ENCODE measurements at places on chromosomes 2 and 18.
A peak's percentile ranks its signal among the peaks of the same experiment; 100 is the strongest.

DNA sequence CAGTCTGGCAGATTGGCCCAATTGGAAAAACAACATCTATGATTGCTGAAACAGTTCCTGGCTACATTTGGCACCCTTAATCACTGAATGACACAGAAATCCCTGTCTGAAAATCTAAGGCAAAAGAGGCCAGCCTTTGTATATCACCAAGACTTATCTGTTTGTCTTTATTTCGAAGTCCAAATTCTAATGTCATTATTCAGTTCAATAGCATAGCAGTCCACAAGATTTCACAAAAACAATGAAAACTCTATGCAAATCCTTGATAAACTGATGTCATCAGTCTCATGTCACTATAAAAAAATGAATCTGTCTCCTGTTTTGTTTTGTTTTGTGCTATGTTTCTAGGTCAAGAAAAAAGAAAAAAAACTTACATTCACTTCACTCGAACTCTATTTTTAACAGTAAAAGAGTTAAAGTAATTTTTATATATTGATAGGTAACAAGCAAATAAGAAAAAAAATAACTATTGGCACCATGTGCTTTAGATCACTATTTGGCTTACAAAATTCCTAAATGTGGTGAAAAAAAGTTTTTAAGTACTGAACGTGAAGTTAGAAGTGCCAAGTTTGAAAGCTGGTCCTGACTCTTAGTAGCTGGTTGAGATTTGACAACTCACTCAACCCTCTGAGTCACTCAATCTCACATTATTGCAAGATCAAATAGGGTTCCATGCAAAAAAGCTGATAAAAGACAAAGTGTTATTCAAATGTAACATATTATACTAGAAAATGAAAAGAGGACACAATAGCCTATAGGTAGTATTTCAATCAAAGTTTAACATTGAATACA lies 359.3 kb downstream of the IRS1 start:
- no peak for DNase-seq

DNA sequence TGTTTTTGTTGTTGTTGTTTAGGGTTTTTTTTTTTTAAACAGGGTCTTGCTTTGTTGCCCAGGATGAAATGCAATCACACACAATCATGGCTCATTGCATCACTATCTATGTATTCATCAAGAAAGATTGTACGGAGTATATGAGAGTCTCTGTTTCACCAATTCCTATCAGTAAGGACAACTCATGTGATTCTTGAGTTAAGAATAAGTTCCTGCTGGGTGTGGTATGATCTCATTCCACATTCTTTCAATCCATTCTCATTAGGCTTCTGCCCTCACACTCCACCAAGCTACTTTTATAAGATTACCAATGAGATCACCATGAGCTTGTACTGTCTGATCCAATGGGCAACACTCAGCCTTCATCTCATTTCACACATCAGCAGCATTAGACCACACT lies 9.1 kb upstream of the AP1S3 start:
- no peak for DNase-seq

DNA sequence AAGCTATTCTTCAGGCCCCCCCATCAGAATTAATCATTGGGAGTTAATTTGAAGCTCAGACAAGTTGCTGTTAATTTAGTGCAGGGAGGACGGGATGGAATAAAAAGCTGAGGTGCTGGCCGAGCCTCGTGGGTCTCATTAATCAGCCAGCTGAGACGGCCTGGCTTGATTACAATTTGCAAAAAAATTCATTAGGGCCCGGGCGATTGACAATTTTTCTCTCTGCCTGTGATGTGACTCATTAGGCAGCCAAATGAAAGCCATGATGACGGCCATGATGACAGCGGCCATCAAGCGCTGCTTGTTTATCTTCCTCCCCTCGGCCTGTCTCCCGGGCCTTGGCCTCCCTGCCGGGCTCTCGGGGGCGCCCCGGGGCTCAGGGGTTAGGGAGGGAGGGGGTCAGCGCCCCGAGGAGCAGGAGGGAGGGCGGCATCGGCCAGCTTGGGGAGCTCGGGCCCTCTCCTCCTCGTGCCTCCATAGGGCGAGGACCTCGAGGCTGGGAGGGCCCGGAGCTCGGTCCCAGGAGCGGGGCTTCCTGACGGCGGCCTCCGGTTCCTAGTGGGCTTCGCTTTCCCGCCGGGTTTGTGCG lies 5.2 kb downstream of the GBX2 start:
- no peak for DNase-seq

GRCh38 chr18:74766251-74766650 lies 168.6 kb downstream of the ZNF407 start:
- no peak for DNase-seq

- no peak for DNase-seq
These were observed 156.7 kb downstream of the CDCA7 start for GRCh38 chr2:173511357-173511756.

GRCh38 chr2:67524777-67525176 lies 127.6 kb downstream of the ETAA1 start:
- no peak for DNase-seq

- DNase-seq: no peak
These were observed 1.7 kb downstream of the EPHA4 start for GRCh38 chr2:221570321-221570935.

GRCh38 chr2:158616480-158617000 lies 159.8 kb downstream of the PKP4 start:
- DNase-seq: no peak

DNA sequence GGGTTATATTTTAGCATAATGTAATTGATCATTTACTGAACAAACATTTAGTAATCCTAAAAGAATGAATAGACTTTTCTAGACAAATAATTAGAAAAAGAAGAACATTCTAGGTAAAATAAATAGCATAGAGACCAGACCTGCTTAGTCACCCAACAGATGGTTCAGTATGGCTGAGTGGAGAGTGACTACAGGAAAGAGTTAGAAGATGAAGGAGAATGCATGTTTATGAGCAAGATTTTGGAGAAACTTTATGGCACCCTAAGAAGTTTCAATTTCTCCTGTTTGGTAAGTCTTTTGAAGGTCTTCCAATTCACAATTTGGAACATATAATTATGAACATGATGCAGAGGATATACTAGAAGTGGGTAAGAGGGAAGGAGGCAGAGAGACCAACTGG lies 32.9 kb downstream of the FAP start:
- peak; percentile 44 for DNase-seq

- DNase-seq: no peak
These were observed 36.2 kb downstream of the EPG5 start for GRCh38 chr18:45930963-45931362.

- no peak for DNase-seq
These were observed 729 bp upstream of the SELENOI start for GRCh38 chr2:26345283-26345544.

DNA sequence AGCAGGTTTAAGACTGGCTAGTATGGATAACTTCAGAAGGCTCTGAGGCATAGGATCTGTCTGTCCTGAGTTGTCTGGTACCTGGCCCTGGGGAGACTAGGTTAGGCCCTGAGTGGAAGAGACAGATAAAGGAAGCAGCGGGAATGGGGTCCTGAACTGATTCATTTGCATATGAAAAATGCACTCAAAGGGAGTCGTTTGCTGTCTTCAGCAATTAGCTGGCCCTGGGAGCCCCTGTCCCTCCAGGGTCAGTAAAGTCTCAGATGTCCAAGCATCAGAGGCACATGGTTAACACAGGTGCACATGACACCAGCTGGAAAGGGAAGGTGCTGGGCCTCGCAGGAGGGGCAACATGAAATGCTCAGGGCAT lies 172.4 kb downstream of the ACOXL start:
- no peak for DNase-seq

DNA sequence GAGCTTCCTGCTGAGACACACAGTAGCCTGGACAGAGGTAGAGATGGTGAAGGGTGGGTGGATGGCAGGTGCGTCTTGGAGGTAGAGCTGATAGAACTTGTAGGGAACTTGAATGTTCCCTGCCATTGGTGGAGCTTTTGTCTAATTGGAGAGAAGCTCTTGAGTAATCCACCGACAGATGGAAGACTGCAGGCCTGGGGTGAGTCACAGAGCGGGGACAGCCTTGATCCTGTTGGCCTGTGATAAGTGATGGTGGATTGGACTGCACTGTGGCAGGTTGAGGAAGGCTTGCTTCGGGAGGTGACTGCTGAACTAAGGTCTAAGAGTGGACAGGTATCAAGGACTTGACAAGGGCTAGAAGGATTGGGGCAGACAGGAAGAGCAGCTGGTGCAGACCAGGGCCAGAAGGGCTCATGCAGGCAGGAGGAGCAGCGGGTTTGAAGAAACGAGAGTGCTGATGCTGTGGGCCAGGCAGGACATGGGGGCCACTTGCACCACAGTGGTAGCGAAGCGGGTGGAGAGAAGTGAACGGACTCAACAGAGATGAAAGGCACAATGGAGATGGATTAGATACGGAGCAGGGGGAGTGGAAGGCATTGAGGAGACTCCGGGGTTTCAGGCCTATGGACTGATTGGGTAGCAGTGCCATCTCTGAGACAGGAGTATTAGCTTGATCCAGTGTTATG lies 16.3 kb downstream of the CABLES1 start:
- no peak for DNase-seq

DNA sequence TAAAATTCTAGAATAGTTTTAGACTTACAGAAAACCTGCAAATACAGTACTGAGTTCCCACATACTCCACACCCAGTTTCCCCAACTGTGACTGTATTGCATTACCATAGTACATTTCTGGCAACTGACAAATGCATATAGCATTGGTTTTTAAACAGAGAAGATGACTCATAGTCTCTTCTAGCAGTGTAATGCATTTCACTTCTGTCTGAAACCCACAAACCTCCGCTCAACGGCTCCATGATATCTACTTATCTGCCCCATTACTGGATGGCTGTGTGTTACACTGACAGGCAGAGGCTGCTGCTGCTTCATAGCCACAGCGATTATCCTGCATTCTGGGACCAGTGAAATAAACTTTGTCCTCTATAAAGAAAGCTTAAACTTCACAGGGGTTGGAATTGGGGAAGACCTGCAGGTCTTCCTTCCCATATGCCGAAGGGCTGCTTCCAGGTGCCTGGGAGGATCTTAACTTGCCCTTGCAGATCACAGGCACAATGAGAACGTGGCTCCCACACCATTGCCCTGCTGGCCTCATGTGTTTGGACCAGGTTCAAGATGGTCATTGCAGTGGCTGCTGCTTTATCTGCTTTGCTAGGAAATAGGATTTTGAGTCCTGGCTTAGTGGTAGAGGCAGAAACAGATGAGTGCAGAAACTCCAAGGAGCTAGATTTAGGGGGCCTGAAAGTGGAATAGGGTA lies 742.6 kb upstream of the HS6ST1 start:
- DNase-seq: peak; percentile 45

- no peak for DNase-seq
These were observed 90.2 kb upstream of the TMEM18 start for GRCh38 chr2:767440-767839.

DNA sequence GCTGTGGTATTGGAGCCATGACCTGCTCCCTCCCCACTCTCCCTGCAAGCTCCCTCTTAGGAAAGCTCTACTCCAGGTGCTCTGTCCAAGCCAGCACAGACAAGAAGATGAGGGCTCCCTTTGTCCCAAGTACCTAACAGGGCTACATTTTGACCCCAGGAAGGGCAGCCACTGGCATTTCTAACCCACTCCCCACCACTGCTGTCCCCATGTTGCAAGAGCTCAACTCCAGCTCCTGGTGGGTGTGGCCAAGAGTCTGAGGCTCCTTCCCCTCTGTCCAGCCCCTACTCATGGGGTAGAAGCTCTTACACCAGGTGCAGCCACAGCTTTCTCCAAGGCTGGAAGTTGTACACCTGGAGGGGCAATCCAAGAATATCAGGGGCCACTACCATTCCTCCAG lies 127.0 kb upstream of the NPAS2 start:
- DNase-seq: no peak

GRCh38 chr2:236934166-236934565 lies 151.5 kb upstream of the COPS8 start:
- no peak for DNase-seq

DNA sequence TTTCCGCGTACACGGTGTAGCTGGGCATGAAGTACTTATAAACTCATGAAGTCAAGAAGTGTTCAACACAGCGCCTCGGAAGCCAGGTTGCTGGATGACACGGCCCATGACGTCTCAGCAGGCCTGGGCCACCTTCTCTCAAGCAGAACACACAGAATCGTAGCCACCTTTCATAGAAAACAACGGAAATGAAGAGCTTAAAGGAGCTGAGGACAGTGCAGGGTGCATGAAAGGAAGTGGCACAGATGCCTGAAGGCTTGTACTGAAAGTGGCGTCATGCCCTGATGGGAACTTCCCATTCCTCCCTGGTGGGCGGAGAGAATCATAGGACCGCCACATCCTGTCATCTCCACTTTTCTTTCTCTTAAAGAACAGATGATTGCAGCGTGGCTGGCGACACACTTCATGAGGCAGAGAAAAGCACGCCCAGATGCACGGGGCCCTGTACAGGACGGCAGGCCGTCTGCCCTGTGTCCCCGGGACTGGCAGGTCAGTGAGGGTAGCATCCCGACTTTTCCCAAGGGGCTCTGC lies 31.1 kb downstream of the HDAC4 start:
- no peak for DNase-seq

DNA sequence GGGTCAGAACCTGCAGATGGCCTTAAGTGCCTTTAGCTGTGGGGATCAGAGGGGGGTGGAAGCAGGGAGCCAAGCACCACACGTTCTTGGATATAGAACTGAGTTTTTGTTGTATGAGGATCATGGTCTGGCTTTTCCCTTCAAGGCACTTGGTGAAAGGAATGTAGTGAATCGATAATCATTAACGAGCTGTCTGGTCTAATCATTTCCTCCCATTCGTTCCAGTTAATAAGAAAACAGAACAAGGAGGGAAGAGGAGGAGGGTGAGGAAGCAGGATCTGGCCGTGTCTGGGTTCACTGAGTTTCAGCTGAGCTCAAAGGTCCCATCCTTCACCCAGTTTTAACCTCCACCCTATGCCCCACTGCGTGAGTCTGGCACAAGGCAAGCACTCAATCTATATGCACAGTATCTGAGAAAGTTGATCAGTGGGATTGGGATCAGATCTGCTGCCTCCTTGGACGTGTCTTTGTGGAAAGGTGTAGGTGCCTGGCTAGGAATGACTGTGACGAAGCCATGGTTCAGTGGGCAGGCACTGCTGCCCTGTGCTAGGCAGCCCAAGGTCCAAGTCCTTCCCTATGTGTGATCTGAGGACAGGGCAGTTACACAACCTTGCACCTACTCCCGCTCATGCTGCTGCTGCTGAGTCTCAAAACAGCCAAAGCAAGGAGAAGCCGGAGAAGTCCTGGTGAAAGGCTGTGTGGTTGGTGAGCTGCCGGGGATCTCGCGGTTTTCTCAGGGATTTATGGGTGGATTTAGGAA lies 54.8 kb downstream of the GALNT14 start:
- DNase-seq: no peak

- DNase-seq: no peak
These were observed 177.7 kb downstream of the PIEZO2 start for GRCh38 chr18:10971717-10972116.

All from AG04450 (cell line).